CD4-positive, alpha-beta T cell treated with Interleukin-15 for 4 hours (primary cell): ENCODE measurements at places on chromosomes 5 and 9.

GRCh38 chr5:123150089-123150488 is 61.0 kb downstream of the PRDM6 start:
- no peak for DNase-seq

- DNase-seq: no peak
Observed at GRCh38 chr5:66597183-66597757, 1.1 kb downstream of the MAST4 start.

- DNase-seq: no peak
Observed at GRCh38 chr9:112970939-112971338, 41.1 kb downstream of the ZNF883 start.

DNA sequence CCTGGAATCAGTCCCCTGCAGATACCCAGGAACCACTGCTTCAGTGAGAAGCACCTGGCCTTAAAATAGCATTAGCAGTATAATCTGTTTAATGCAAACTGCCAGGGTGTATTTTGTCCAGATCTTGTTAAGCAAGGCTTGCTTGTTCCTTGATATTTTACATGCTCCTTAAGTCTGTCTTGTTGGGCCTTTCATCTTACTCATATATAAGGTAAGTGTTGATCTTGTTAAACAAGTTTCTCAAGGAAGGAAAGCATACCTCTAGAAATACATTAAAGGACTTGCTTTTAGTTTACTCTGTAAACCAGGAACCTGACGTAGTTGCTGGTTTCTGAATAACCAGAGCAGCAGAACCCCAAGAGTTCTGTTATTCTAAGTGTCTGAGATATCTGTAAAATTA is 13.7 kb downstream of the HSPA4 start:
- no peak for DNase-seq

DNA sequence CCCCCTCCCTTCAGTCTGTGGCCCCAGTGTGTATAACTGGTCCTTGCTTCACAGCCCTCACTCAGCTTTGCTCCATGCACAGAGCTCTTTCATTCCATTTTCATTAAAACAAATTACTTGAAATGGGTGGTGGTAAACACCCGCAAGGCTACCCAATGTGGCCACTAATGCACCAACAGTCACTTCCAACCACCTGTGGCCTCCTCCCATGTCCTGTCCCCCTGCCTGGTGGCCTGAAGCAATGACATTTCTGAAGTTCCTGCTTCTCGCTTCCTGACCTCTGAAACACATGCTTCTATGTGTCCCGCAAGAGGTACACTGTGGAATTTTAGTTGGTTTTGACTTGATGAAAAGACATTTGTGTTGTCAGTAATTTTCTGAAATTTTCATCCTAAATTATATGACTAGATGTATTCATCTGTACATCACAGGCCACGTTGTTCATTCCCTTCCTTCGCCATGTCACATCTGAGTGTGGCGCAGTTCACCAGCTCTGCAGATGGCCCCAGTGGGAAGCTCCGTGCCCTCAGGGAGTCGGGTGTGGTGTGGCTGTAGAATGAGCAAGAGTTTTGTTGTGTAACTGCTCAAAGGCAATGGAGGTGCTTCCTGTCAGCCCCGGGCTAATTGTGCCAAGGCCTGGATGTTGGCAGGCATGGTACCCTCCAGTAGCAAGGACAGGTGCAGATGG is 9.6 kb downstream of the ROPN1L start:
- no peak for DNase-seq

DNA sequence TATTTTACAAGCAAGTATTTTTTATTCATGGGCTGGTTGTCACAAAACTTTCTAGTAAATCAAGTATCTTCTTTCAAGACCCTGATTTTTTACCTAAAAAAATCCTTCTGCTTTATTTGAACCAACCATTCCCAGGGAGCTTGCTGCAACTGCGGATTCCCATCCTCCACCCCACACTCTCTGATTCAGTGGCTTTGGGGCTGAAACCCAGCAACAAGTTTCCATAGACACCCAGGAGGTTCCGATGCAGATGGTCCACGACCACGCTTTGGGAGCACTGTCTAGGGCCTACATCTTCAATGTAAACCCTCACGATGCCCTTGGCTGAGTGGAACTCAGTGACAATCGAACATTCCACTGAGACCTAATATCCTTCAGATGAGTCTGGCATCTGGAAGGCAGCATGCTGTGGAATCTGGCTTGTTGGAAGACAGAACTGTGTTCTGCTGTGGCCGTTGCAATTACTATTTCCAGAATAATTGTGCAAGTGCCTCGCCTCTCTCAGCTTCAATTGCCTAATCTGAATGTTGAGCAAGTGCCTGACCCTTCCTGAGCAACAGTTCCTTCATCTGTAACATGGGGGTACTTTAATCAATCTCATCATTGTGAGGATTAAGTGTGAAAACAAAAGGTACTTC is 105.1 kb downstream of the INSYN2B start:
- DNase-seq: no peak

- no peak for DNase-seq
Observed at GRCh38 chr5:132752581-132753125, 5.4 kb downstream of the CCNI2 start.

GRCh38 chr9:7456377-7456776 is 343.2 kb downstream of the DMAC1 start:
- DNase-seq: no peak

DNA sequence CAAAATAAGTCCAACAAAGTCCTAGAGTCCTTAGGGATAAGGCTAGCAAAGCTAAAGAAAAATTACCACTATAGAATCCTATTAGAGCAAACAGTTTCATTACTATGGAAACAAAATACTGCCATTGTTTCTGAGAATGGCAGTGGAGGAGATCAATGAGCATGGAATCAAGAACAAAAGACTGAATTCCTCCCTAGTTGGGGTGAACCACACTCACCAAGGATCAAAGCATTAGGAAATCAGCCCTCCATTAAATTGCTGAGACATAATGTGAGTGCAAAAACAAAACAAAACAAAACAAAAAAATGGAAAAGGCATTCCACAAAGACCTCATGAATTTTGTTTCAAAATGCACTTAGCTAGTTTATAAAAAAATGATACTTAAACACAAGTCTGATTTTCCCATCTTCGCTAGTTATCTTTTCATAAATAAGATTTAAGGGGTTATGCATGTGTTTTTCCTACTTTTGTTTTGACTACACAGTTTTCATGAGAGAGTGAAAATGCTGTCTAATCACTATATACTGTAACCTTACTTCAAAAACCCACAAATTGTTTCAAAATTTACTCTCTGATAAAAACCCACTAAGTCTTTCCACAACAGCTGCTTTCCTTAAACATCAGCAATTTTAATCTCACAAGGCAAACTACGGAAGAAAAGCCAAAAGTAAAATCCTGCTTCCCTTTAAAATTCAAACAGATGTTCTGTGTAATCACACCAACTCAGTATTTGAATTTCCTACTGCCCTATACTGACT is 9.7 kb downstream of the SERINC5 start:
- no peak for DNase-seq

GRCh38 chr9:131762356-131762932 is 22.6 kb upstream of the RAPGEF1 start:
- DNase-seq: peak; percentile 72

DNA sequence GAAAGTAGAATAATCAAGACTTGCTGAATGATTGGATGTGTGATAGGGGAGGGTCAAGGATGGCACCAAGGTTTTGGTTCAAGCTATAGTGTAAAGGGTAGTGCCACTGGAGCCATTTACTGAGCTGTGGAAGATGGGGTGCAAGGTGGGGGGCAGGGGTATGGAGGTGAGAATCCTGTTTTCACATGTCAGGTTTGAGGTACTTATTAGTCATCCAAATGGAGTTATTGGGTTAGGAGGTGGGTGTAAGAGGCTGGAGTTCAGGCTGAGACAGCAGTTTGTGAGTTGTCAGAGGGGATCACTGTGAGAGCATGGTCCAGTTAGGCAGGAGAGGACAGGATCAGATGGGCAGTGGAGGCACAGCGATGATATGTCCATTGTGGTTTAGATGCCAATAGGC is 8.9 kb downstream of the PCBD2 start:
- DNase-seq: no peak

DNA sequence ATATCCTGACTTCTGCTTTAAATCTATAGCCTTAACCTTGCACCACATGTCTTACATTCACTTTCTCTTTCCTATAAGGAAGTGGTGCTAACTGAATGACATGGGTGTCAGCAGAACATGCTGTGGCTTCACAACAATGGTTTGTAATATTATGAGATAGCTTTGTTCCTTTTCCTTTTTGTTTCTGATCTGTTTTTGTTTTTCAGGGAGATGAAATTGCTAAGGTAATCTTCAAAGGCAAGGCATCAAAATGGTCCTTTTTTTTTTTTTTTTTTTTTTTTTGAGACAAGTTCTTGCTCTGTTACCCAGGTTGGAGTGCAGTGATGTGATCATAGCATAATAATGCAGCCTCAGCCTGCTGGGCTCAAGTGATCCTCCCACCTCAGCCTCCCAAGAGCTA is 53.6 kb upstream of the RANBP6 start:
- DNase-seq: peak; percentile 40

- no peak for DNase-seq
Observed at GRCh38 chr5:141039061-141039460, 12.1 kb upstream of the PCDHB1 start.

GRCh38 chr5:154138701-154139100 is 51.8 kb upstream of the GALNT10 start:
- DNase-seq: no peak
